Cerebellar nuclear complex (tissue), 1 donor: ENCODE measurements at places on chromosomes 4 and X.

DNA sequence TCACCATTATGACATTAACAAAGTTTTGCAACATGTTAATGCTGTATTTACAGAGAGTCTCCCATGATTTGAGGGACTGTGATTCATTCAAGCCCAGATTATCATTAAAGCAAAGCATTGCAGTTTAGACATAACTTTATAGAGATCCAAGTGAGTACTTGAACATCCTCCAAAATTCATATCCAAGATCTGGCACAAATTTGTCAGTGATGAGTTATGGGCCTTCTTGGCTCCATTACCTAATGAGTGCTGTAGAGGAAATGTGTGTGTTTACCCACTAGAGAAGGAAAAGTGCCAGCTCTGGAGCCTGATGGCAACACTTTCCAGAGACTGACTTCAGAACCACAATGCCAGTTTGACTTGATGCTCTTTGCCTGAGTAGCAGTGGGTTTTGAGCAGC lies 432.3 kb downstream of the GALNTL6 start:
- DNase-seq: no peak

GRCh38 chr4:67103001-67103747 lies 442.1 kb downstream of the CENPC start:
- DNase-seq: no peak

DNA sequence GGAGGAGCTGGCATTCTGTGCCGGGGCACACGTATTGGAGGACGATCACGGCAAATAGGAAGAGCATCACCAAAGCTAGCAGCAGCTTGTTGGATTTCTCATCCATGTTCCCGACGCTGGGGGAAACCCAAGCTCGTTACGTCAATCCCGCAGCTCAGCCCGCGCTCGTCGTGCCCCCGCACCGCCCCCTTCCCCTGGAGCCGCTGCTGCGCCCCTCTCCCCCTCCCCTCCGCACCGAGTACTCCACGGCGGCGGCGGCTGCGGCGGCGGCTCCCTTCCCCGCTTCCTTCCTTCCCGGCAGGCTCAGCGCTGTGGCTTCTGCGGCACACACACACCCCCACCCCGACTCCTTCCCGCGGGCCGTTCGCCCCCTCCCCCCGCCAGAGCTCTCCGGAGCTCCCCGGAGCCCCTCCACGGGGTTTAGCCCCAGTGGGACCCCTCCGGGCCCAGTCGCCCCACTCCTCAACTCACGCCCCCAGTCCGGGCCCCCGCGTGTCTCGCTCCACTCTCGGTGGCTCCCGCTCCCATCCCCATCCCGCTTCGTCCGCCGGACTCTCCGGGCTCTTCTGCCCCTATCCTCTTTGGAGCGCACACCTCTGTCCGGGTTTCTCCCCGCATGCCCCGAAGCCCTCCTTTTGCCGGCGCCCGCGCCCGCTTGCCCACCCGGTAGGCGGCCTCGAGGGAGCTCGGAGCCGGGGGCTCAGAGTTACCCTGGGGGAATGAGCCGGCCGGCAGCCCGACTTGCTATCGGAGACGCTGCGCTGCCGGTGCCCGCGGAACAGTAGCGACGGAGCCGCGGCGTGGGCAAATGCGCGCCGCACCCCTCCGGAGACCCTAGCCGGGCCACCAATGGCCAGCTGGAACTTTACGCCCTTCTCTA lies 978 bp downstream of the HS6ST2 start:
- DNase-seq: no peak

- no peak for DNase-seq
Measured at GRCh38 chr4:14151101-14151500, 523.6 kb upstream of the BOD1L1 start.

DNA sequence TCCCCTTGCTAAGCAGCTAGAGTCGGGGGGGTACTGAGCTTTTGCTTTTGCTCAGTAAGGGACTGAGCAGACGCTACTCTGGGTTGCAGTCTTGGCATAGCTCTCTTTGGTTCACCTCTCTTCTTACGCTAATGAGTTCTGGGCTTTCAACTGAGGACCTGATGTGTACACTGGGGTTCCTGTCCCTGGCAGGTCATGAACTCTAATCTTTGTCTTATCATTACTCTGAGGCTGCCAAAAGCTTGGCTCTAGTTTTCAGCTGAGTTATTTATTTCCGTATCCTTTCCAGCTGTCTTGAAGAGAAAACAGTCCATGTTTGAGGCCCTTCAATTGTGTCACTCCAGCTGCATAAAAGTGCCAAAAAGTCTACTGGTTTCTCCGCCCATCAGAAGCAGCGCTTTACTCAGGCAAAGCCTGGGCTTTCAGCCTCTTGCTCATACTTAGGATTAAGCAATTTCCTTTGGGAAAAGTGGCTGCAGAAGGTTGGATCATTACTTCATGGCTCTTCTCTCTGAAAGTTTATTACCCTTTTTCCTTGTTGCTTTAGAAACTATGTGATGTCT lies 121.0 kb upstream of the STOX2 start:
- no peak for DNase-seq

- DNase-seq: no peak
Measured at GRCh38 chrX:153530411-153531129, 13.1 kb downstream of the ATP2B3 start.
